Astrocyte of the cerebellum (primary cell): ENCODE measurements at places on chromosomes 5 and 9.

GRCh38 chr5:150516011-150516410, 8.1 kb downstream of the NDST1 start:
- DNase-seq, result no peak

DNA sequence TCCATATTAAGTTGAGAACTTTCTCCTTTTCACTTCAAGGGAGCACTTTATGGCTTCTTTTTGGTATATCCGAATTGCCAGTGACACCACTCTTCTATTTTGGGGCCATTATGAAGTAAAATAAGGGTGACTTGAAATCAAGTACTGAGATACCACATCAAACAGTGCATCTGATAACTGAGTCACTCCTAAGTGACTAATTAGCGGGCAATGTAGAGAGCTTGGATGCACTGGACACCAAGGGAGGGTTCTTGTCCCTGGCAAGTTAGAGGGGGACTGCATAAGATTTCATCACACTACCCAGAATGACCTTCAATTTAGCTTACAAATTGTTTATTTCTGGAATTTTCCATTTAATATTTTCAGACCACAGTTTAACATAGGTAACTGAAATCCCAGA, 813.9 kb upstream of the CDH10 start:
- no peak for DNase-seq

- no peak for DNase-seq
Observed at GRCh38 chr9:98750364-98751060, 41.8 kb upstream of the GABBR2 start.

DNA sequence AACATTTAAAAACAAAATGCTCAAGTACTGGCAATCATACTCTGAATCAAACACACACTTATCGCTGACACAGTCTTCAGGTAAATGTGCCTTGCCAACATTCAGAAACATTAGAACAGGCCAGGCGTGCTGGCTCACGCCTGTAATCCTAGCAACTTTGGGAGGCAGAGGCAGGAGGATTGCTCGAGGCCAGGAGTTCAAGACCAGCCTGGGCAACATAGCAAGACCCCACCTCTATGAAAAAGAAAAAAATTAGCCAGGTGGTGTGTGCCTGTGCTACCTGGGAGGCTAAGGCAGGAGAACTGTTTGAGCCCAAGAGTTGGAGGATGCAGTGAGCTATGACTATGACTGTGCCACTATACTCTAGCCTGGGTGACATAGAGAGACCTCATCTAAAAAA, 20.6 kb downstream of the DROSHA start:
- DNase-seq, result no peak

DNA sequence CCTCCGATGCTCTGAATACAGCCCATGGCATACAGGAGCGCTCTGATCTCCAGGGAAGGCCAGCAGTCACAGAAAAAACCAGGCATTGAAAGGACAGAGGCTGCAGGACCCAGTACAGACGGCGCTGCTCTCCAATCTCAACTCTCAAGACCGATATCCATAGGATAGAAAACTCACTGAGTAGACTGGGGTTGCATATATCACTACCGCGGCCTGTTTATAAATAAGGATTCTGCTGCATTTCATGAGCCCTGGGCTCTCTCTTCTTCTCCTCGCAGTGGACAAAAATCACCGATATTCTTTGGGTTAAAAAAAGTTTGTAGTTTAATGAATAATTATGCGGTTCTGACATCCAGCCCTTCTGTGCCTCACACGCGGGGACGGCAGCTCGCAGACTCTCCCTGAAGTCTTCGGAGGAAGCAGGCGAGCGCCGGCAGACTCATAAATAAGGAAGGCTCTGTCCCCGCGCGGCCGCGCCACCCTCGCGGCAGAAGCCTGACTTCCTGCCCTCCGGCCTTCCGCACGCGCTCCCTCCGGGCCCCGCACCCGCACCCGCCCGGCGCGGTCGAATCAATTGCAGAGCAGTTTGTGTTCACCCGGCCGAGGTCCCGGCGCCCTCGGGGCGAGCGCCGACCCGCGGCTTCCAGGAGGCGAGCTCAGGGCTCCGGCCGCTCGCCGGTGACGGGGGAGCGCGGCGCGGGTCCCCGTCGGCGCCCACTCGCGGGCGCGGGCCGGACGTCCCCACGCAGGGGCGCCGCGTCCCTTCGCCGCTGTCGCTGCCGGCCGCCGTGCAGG, at the start of gene FAM78A:
Gene FAM78A, minus strand, starts transcription at position 417 of the 795 bp plus-strand sequence. Its CDS starts 331 bp downstream, at position 86.
- DNase-seq, result no peak

DNA sequence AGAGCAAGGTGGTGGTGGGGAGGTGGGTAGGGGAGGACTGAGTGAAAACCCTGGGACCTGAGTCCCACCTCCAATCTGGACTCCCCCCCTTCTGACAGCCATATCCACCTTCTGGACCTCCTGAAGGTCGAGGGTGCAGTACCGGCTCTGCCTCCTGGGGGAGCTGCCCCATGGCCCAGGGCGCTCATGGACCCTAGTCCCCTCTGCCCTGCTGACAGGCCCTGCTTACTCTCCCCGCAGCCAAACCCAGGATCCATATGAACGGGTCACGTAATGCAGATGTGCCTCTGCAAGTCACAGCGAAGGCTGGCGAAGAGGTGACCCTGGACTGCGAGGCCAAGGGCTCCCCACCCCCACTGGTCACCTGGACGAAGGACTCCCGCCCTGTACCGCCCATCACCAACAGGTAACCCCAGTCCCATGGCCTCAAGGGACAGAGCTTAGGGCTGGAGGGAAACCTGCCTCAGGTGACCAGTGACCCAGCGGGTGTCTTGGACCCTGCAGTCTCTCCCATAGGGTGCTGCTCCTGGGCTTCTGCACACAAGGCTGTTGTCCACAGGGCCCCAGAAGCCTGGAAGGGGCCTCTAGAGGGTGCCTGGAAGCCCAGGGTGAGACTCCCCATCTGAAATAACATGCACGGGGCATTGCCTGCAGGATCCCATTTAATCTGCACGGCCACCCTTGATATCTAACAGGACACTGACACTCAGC, 61.7 kb downstream of the HMCN2 start:
- no peak for DNase-seq

GRCh38 chr5:59799668-59800346, 93.7 kb downstream of the PDE4D start:
- peak; percentile 50 for DNase-seq

- no peak for DNase-seq
Observed at GRCh38 chr9:84701801-84702200, 32.3 kb downstream of the NTRK2 start.

DNA sequence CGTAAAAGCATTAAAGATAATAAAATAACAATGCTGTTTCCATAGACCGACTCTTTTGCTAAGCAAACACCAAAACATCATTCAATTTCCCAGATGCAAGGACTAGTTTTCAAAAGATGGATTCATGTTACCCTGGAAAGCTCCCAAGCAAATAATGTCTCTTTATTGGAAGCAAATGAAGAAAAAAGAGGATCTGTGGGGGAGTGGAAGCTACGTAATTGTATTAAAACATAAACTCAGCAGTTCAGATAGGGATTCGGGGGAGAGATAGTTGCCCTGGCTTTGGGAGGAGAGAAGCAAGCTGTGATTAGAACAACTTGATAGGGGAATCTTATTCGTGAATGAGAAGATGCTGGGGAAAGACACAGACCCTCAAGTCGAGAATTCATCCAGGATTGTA, 491.0 kb upstream of the CLINT1 start:
- DNase-seq, result no peak

DNA sequence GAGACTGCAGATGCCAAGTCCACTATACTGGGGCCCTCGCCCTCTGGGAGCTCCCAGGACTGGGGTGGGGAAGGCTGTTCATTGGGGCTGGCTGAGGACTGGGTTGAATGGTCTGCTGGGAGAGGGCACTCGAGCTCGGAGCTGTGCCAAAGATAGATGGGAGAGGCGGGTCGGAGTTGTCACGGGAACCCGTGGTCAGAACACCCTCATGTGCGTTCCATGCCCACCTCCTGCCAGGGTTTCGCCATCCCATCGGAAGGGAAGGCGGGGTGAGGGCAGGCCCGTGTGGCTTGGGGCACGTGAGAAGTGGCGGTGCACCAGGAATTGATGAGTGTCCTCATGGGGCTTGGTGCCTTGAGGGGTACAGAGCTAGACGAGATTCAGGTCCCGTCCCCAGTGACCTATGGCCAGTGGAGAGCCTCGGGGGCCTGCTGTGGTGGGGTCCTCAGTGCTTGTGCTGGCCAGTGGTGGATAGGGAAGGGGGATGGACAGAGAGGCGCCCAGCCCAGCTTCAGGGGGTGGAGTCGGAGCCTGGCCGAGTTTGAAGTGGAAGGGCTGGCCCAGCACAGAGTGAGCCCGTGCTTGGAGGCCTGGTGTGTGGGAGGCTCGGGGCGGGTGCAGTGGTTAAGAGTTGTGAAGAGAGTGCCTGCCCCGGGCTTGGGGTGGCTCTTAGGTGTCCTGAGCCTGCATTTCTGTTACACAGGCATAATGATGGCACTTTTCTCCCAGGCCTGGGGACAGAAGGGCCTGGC, 4.3 kb downstream of the CACFD1 start:
- DNase-seq, result no peak

- DNase-seq, result no peak
Observed at GRCh38 chr9:79432485-79432884, 139.3 kb upstream of the TLE4 start.

DNA sequence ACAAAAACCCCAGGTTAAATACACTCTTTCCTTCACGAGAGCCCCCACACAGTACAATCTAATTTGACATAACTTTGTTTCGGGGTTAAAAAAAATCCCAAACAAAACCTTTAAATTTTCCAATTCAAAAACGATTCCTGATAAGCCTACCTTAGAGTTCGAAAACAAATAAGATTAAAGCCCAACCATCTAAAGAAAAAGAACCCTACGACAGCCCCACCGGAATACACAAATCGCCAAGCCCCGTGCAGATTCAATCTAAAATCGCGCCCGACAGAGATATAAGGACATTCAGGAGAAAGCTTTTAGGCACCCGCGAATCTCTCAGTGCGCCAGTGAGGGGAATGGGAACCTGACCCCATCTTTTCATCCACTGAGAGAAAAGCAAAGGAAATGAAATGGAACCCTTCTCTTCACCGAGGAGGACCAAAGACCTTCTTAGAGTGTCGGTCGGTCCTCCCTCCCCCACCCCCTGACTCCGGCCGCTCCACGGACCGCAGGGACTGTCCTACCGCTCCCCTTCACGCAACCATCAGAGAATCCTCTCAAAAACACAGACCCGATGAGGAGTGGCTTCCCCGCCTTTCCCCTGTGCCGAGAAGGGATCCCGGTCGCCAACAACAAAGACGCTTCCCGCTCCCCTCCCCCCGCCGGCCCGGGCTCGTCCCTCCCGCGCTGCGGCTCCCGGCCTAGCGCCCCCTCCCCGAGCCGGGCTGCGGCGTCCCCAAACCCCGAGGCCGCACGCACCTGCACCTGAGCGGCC, 925 bp downstream of the ABHD17B start:
- DNase-seq, result no peak

GRCh38 chr9:91349115-91349555, 12.6 kb downstream of the AUH start:
- DNase-seq, result no peak

DNA sequence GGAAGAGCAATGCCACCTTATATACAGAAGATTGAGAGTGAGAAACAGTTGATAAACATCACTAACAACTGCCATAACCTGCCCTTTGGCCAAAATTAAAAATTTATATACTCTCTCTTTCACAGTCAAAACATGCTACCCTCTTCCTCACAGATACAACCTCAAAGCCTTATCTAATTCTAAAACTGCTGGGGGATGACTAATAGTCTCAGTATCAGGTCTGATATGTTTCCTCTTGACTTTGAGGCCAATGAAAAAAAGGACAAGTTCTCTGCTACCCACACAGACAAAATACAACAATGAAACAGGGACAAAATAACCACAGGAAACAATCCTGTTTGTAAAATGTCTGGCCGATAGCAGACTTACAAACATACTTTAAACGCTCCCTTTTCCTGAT, 485.6 kb upstream of the NUDT12 start:
- no peak for DNase-seq

DNA sequence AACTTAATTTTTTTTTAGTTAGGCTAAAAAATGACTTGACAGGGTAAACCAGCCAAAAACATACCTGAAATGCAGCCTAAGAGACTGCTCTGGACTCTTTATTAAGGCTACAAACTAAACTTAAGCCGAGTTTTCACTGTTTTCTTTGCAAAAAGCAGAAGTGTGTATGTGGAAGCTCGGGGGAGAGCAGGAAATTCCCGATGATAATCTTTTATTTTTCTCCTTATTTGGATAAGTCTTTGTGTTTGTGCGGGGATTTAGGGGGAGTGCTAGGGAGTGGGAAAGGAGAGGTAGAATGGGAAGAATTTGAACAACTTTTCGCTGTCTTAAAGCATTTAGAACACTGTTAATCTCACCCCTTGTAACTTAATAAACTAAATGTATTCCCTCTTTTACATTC, 30.7 kb upstream of the GPR21 start:
- no peak for DNase-seq

GRCh38 chr9:86406366-86406765, 52.2 kb upstream of the TUT7 start:
- DNase-seq, result no peak

GRCh38 chr5:142036918-142037317, 24.1 kb upstream of the GNPDA1 start:
- DNase-seq, result no peak

- no peak for DNase-seq
Observed at GRCh38 chr9:20597862-20598261, 24.4 kb downstream of the MLLT3 start.

- no peak for DNase-seq
Observed at GRCh38 chr5:55146080-55146479, 13.9 kb upstream of the GPX8 start.

DNA sequence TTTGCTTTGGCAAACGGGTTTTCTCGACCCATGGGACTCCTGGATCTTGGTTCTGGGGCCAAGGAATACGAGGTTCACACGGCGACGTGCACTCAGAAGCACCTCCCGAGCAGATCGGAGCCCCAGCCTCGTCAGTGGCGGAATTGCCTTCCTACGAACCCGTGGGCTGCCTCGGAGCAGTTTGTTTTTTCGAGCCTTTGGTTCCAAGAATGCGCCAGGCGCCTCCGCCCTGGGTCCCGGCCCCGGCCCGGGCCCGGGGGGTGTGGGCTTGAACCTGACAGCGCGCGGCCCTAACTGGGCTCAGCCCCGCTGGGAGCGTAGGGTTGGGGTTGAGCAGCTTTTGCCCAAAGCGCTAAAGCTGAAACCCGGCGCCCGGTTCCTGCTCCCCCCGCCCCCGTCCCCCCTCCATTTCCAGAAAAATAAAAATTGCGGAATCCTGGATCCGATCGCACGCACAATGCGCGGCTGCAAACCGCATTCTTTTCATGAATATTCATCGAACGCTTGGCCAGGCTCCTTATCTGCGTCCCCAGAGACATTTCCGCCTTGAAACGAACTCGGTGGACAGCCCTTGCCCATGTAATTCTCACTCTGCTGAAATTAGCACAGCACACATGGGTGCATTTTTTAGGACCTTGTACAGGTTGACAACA, 1.0 kb downstream of the BASP1 start:
- no peak for DNase-seq

DNA sequence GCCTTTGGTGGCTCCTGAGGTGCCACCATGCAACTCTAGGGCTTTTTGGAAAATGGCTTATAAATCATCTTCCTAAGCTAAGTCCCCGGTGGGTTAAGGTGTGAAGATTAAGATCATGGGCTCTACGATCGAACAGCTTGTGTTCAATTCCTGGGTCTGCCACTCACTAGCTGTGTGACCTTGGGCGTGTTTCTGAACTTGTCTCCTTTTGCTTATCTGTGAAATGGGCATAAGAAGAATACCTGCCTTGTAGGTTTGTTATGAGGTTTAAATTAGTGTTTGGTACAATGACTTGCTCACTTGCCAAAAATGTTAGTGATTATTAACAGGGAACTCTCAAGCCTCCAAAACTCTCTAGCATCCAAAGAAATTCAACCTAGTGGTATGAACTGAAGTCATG, 119.2 kb upstream of the PITX1 start:
- no peak for DNase-seq

- no peak for DNase-seq
Observed at GRCh38 chr9:136852664-136853595, 784 bp downstream of the MAMDC4 start.

- DNase-seq, result no peak
Observed at GRCh38 chr9:89919171-89919681, 314.4 kb downstream of the GADD45G start.
